ENCODE measurements at places on chromosomes 1 and 21.

DNA sequence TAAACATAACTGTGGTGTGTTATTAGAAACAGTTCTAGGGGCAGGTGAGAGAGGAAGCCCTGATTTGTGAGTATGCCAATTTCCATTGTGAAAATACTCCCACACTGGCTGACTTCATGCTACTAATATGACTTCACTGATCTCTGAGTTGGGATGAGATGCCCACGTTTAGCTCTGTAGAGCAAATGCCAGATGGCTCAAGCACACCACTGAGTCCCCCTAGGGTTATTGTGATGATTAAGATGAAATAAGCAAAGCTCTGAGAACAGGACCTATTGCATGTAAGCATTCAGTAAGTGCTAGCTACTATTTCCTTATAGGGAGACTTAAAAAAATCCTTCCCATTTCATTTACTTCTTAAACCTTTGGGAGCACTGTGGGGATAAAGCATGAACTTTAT lies 117.6 kb downstream of the CENPF start:
- no peak overlapping the region for H3K27ac ChIP-seq
- H3K4me3 ChIP-seq, result no peak overlapping the region
- no peaks in the 10 kb centered on the region for H3K4me1 ChIP-seq

DNA sequence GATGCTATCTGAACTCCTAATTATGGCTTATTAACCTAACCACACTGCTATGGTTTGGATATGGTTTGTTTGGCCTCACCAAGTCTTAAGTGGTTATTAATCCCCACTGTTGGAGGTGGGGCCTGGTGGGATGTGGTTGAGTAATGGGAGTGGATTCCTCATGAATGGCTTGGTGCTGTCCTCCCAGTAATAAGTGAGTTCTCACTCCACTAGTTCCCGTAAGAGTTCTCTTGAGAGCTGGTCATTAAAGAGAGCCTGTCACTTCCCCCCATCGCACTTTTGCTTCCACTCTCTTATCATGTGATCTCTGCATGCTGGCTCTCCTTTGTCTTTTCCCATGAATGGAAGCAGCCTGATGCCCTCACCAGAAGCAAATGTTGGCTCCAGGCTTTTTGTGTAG lies 328.8 kb downstream of the PLA2G4A start:
- no peak for DNase-seq
- H3K27ac ChIP-seq, result no peak overlapping the region
- no peaks in the 10 kb centered on the region for H3K4me1 ChIP-seq
- no peak overlapping the region for H3K4me3 ChIP-seq
- H3K27me3 ChIP-seq, result no peaks in the 10 kb centered on the region
- H3K36me3 ChIP-seq, result no peaks in the 10 kb centered on the region

GRCh38 chr21:39775816-39776215 lies 30.8 kb downstream of the IGSF5 start:
- no peaks in the 10 kb centered on the region for H3K36me3 ChIP-seq
- H3K4me3 ChIP-seq, result no peak overlapping the region
- H3K4me1 ChIP-seq, result no peaks in the 10 kb centered on the region
- H3K27ac ChIP-seq, result no peak overlapping the region
- H3K27me3 ChIP-seq, result no peaks in the 10 kb centered on the region
- no peak for DNase-seq

DNA sequence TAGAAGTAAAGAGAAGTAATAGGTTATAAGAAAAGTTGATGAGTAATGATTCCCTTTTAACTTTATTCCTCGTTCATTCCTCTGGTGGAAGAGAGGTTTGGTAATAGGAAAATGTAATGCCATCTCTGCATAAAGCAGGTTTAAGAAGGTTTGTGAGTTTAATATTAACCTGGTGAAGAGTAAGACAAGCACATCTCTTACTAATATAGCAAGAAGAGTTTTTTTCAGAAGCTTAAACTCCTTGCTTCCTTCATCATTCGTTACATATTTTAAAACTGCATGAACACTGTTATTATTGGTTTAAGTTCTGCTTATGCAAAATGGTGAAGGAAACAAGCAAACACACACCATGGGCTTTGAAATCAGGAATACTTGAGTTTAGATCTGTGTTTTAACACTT lies 9.2 kb upstream of the PLA2G4A start:
- H3K27ac ChIP-seq, result no peak overlapping the region
- no peaks in the 10 kb centered on the region for H3K4me1 ChIP-seq
- DNase-seq, result no peak
- H3K27me3 ChIP-seq, result no peaks in the 10 kb centered on the region

DNA sequence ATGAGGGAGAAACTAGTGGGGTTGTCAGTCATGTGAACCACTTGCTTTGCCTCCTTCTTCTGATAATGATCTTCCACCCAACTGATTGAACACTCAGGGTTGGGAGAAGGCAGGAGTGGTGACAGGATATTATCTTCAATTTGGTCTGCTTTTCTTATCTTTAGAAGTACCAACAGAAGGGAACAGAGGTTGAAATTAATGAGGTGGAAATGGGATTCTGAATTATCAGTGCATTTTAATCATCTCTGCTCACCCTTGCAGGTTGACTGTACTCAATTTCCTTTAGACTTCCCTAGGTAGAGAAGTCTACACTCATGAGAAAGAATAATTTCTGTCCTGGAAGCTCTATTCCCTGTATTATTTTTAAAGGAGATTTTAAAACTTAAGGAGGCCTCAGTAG lies 19.9 kb upstream of the PTPN14 start:
- H3K27me3 ChIP-seq, result no peaks in the 10 kb centered on the region
- no peaks in the 10 kb centered on the region for H3K4me1 ChIP-seq
- no peak overlapping the region for H3K4me3 ChIP-seq
- no peak for DNase-seq

- peaks cover 6% of the 10 kb centered on the region for H3K27me3 ChIP-seq
- DNase-seq, result no peak
- no peak overlapping the region for H3K27ac ChIP-seq
- peaks cover 19% of the 10 kb centered on the region for H3K4me1 ChIP-seq
- no peak overlapping the region for H3K4me3 ChIP-seq
- H3K36me3 ChIP-seq, result peaks cover 18% of the 10 kb centered on the region
Observed at GRCh38 chr1:46184920-46185658, 8.8 kb upstream of the P3R3URF start.

- no peaks in the 10 kb centered on the region for H3K27me3 ChIP-seq
- no peaks in the 10 kb centered on the region for H3K36me3 ChIP-seq
- H3K27ac ChIP-seq, result peak overlapping the region; percentile 96
- peak; percentile 78 for DNase-seq
- peak overlapping the region; percentile 100 for H3K4me3 ChIP-seq
Observed at GRCh38 chr1:150364231-150365003, 470 bp downstream of the RPRD2 start.

GRCh38 chr1:156551869-156552268 lies 20.5 kb downstream of the IQGAP3 start:
- no peaks in the 10 kb centered on the region for H3K4me1 ChIP-seq
- H3K27ac ChIP-seq, result no peak overlapping the region
- no peak for DNase-seq
- H3K36me3 ChIP-seq, result no peaks in the 10 kb centered on the region

DNA sequence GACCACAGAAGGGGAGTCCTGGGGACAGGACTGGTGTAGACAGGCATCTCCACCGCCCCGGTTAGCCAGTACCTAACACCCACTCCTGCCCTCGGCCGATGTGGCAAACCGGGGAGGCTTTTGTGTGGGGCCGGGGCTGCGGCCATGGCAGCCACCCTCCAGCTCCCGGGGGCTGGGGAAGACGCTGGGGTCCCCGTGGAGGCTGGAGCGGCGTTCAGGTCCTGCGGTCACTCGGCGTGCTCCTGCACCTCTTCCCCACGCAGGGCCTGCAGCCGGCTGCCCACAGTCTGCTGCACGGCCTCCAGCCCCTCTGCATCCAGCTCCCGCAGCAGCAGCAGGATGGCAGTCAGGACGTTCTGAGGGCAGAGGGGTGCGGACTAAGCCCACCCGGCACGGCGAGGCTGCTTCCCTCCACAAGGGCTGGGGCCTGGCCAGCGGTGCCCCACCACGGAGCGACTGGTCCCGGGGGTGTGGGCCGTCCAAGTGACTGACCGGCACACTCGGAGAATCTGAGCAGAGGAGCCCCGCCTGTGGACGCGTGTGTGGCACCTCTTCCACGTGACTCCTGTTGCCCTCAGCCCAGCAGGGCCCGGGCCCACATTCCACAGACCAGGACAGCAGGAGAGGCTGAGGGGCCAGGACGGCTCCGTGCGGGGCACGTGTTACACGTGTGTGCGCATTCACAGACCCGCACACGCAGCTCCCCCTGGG lies 9.1 kb downstream of the CFAP410 start:
- no peak for DNase-seq
- H3K27ac ChIP-seq, result no peak overlapping the region
- no peaks in the 10 kb centered on the region for H3K27me3 ChIP-seq
- peaks cover 8% of the 10 kb centered on the region for H3K4me1 ChIP-seq

GRCh38 chr1:114379987-114380386 lies 131.0 kb downstream of the TRIM33 start:
- H3K27ac ChIP-seq, result no peak overlapping the region
- no peak overlapping the region for H3K4me3 ChIP-seq
- H3K36me3 ChIP-seq, result no peaks in the 10 kb centered on the region
- H3K27me3 ChIP-seq, result peaks cover 2% of the 10 kb centered on the region

DNA sequence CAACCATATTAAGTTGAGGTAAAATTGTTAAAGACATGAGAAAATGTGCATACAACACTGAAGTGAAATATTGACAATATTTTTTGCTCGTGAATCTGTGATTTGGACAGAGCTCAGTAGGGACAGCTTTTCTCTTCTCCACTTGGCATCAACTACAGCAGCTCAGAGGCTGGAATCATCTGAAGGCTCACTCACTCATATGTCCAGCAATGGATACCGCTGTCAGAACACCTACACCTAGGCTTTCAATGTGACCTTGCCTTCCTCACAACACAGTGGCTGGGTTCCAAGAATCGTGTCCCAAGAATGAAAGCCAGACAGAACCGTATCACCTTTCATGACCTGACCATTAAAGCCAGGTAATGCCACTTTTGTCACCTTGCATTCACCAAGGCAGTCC lies 115.2 kb downstream of the NRIP1 start:
- H3K27ac ChIP-seq, result no peak overlapping the region
- no peak for DNase-seq
- H3K36me3 ChIP-seq, result no peaks in the 10 kb centered on the region
- H3K4me1 ChIP-seq, result no peaks in the 10 kb centered on the region
- no peak overlapping the region for H3K4me3 ChIP-seq

GRCh38 chr1:185474440-185475149 lies 157.6 kb upstream of the IVNS1ABP start:
- no peaks in the 10 kb centered on the region for H3K4me1 ChIP-seq
- no peak overlapping the region for H3K27ac ChIP-seq
- H3K27me3 ChIP-seq, result no peaks in the 10 kb centered on the region
- H3K36me3 ChIP-seq, result no peaks in the 10 kb centered on the region
- DNase-seq, result no peak

- no peak overlapping the region for H3K4me3 ChIP-seq
- no peak for DNase-seq
- no peaks in the 10 kb centered on the region for H3K27me3 ChIP-seq
- no peak overlapping the region for H3K27ac ChIP-seq
- H3K36me3 ChIP-seq, result no peaks in the 10 kb centered on the region
Observed at GRCh38 chr1:35660581-35661473, 19.5 kb upstream of the PSMB2 start.

GRCh38 chr1:226682871-226683814 lies 55.9 kb downstream of the ITPKB start:
- H3K4me1 ChIP-seq, result peaks cover 97% of the 10 kb centered on the region
- H3K27me3 ChIP-seq, result no peaks in the 10 kb centered on the region
- H3K4me3 ChIP-seq, result no peak overlapping the region
- peaks cover 19% of the 10 kb centered on the region for H3K36me3 ChIP-seq
- DNase-seq, result no peak
- peak overlapping the region; percentile 92 for H3K27ac ChIP-seq

- H3K4me1 ChIP-seq, result peaks cover 4% of the 10 kb centered on the region
- H3K36me3 ChIP-seq, result no peaks in the 10 kb centered on the region
- no peak for DNase-seq
- H3K4me3 ChIP-seq, result no peak overlapping the region
Observed at GRCh38 chr1:37448691-37449417, 25.5 kb upstream of the ZC3H12A start.

- H3K4me3 ChIP-seq, result no peak overlapping the region
- no peaks in the 10 kb centered on the region for H3K27me3 ChIP-seq
- H3K4me1 ChIP-seq, result peaks cover 21% of the 10 kb centered on the region
- no peaks in the 10 kb centered on the region for H3K36me3 ChIP-seq
- peak overlapping the region; percentile 88 for H3K27ac ChIP-seq
Observed at GRCh38 chr1:91548376-91549040, 47.9 kb downstream of the CDC7 start.

GRCh38 chr1:151843398-151843797 lies 3.8 kb upstream of the C2CD4D start:
- H3K27ac ChIP-seq, result no peak overlapping the region
- DNase-seq, result no peak
- H3K4me1 ChIP-seq, result peaks cover 30% of the 10 kb centered on the region
- H3K4me3 ChIP-seq, result no peak overlapping the region
- H3K27me3 ChIP-seq, result no peaks in the 10 kb centered on the region

GRCh38 chr1:44237721-44238457 lies 24.6 kb downstream of the DMAP1 start:
- H3K27ac ChIP-seq, result no peak overlapping the region
- H3K4me3 ChIP-seq, result no peak overlapping the region
- H3K27me3 ChIP-seq, result no peaks in the 10 kb centered on the region

- H3K4me1 ChIP-seq, result no peaks in the 10 kb centered on the region
- H3K27me3 ChIP-seq, result no peaks in the 10 kb centered on the region
- H3K36me3 ChIP-seq, result peaks cover 16% of the 10 kb centered on the region
- no peak overlapping the region for H3K4me3 ChIP-seq
Observed at GRCh38 chr1:202135221-202135721, 9.3 kb downstream of the ARL8A start.

DNA sequence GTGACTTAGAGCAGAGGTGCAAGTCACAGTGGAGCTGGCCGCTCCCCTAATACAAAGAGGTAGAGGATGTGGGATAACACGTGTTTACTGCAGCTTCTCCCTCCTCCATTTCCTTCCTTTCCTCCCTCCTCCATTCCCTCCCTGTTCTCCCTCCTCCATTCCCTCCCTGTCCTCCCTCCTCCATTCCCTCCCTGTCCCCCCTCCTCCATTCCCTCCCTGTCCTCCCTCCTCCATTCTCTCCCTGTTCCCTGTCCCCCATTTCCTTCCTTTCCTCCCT lies 124.0 kb downstream of the CRYAA start:
- H3K4me3 ChIP-seq, result no peak overlapping the region
- peaks cover 34% of the 10 kb centered on the region for H3K27me3 ChIP-seq
- no peak for DNase-seq
- no peak overlapping the region for H3K27ac ChIP-seq
- H3K36me3 ChIP-seq, result no peaks in the 10 kb centered on the region
- H3K4me1 ChIP-seq, result no peaks in the 10 kb centered on the region

- H3K27me3 ChIP-seq, result no peaks in the 10 kb centered on the region
- peaks cover 34% of the 10 kb centered on the region for H3K4me1 ChIP-seq
- peaks cover 3% of the 10 kb centered on the region for H3K36me3 ChIP-seq
- no peak for DNase-seq
Observed at GRCh38 chr1:89640440-89640839, 7.5 kb downstream of the LRRC8C start.

GRCh38 chr1:167685844-167686243 lies 35.9 kb upstream of the MPZL1 start:
- H3K4me3 ChIP-seq, result no peak overlapping the region
- peaks cover 10% of the 10 kb centered on the region for H3K36me3 ChIP-seq
- H3K27ac ChIP-seq, result peak overlapping the region; percentile 21
- no peaks in the 10 kb centered on the region for H3K27me3 ChIP-seq
- no peak for DNase-seq
